ENCODE measurements at places on chromosomes 1 and 21. TPM values are rescaled to one million over a fixed set of nuclear protein-coding genes. Genes with fewer than 3 reads are reported as not detected.

DNA sequence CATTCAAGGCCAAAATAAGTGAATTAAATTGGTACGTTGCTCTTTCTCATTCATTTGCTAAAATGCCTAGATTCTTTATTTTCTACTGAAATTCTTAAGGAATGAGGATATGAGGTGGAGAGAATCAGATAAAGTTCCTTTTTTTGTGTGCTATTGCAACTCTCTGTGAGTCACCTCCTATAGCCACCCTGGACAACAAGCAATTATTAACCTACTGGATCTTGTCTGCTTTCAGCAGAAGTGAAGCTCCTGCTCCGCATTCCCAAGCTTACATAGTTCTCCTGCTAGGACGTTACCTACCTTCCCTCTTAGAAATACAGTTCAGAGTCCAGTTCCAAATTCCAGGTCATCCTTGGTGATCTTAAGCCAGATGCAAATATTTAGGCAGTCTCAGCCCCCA, 4.8 kb upstream of the KCNJ6 start:
- no peak overlapping the region for H3K4me3 ChIP-seq
- H3K36me3 ChIP-seq: no peaks in the 10 kb centered on the region
- H3K27ac ChIP-seq: no peak overlapping the region

GRCh38 chr1:47409311-47410067, 6.6 kb upstream of the FOXE3 start:
- DNase-seq: no peak
- no peak overlapping the region for H3K4me3 ChIP-seq
- no peaks in the 10 kb centered on the region for H3K36me3 ChIP-seq
- H3K4me1 ChIP-seq: no peaks in the 10 kb centered on the region

- peaks cover 10% of the 10 kb centered on the region for H3K4me1 ChIP-seq
- no peak overlapping the region for H3K4me3 ChIP-seq
- H3K27ac ChIP-seq: no peak overlapping the region
- no peaks in the 10 kb centered on the region for H3K36me3 ChIP-seq
- no peaks in the 10 kb centered on the region for H3K27me3 ChIP-seq
Measured at GRCh38 chr1:108053270-108054013, 88.5 kb upstream of the VAV3 start.

The MIA3 gene
- 24.3 TPM for total RNA-seq

GRCh38 chr1:154478013-154478412, 24.0 kb upstream of the TDRD10 start:
- no peaks in the 10 kb centered on the region for H3K4me1 ChIP-seq
- H3K36me3 ChIP-seq: no peaks in the 10 kb centered on the region
- no peak overlapping the region for H3K4me3 ChIP-seq
- no peaks in the 10 kb centered on the region for H3K27me3 ChIP-seq
- DNase-seq: no peak
- H3K27ac ChIP-seq: no peak overlapping the region

DNA sequence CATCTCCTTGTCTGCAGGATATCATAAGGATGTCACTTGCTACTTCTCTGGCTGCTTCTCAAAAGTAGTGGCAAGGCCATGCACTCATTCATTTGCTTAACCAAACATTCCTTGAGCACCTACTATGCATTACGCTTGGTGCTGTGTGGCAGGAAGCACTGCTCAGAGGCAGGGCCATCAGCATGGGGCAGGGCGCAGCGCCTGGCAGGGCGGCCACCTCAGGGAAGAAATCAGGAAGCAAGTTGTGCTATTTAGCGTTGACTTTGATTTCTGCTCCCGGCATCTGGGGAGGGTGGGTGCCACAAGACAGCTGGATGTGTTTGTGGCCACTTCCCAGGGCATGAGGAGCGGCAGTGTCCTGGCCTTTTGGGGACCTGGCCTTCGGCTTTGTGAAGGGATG, 27.9 kb downstream of the PROK1 start:
- no peaks in the 10 kb centered on the region for H3K27me3 ChIP-seq
- H3K4me1 ChIP-seq: peaks cover 20% of the 10 kb centered on the region
- DNase-seq: no peak

- peaks cover 32% of the 10 kb centered on the region for H3K4me1 ChIP-seq
- H3K27ac ChIP-seq: no peak overlapping the region
- H3K4me3 ChIP-seq: no peak overlapping the region
- H3K27me3 ChIP-seq: no peaks in the 10 kb centered on the region
- no peak for DNase-seq
Measured at GRCh38 chr1:243471026-243471685, 215.3 kb downstream of the SDCCAG8 start.

The PHC2 gene
- 97.2 TPM for total RNA-seq

- no peaks in the 10 kb centered on the region for H3K27me3 ChIP-seq
- no peak for DNase-seq
- no peak overlapping the region for H3K4me3 ChIP-seq
- H3K36me3 ChIP-seq: no peaks in the 10 kb centered on the region
- H3K27ac ChIP-seq: no peak overlapping the region
Measured at GRCh38 chr1:106787520-106787919, 269.0 kb upstream of the PRMT6 start.

The LAMB3 gene
- 68.8 TPM for total RNA-seq

The OR14K1 gene
- 1.5 TPM for total RNA-seq

The TLCD4 gene
- total RNA-seq: 4.4 TPM

- H3K4me1 ChIP-seq: peaks cover 22% of the 10 kb centered on the region
- H3K27me3 ChIP-seq: no peaks in the 10 kb centered on the region
- H3K27ac ChIP-seq: no peak within 1 kb of the TSS
- H3K36me3 ChIP-seq: no peaks in the 10 kb centered on the region
Measured at GRCh38 chr1:228207851-228208821, at the start of gene OBSCN. TSS of gene OBSCN (plus strand) at chr1:228208044. CDS start at chr1:228211784, 3,740 bp downstream.

The PRRX1 gene
- 108 TPM for total RNA-seq

DNA sequence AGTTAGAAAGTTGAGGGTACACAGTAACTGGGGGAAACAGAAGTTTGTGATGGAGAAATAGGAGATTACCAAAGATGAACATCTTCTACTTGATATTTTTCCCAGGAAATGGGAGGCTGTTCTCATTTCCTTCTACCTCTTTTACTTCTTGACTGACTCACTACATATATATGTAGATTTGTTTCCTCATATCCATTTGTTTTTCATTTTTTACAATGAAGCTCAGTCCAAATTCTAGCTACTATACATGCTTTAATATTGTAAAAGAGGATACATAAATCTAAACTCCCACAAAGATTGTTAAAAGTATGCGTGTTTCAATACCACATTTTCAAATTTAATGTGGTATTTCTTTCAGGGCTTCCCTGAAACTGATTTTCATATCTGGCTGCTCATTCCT, 366.6 kb upstream of the NCAM2 start:
- no peaks in the 10 kb centered on the region for H3K4me1 ChIP-seq
- no peaks in the 10 kb centered on the region for H3K36me3 ChIP-seq
- no peak for DNase-seq

- peak overlapping the region; percentile 83 for H3K4me3 ChIP-seq
- no peak for DNase-seq
- H3K36me3 ChIP-seq: peaks cover 37% of the 10 kb centered on the region
- peaks cover 64% of the 10 kb centered on the region for H3K4me1 ChIP-seq
- peak overlapping the region; percentile 96 for H3K27ac ChIP-seq
Measured at GRCh38 chr1:145997016-145997717, 788 bp upstream of the TXNIP start.

The NDUFS5 gene
- 534 TPM for total RNA-seq

GRCh38 chr1:234875953-234876855, 252.4 kb downstream of the TOMM20 start:
- DNase-seq: no peak
- H3K36me3 ChIP-seq: no peaks in the 10 kb centered on the region
- peak overlapping the region; percentile 79 for H3K27ac ChIP-seq
- H3K4me1 ChIP-seq: peaks cover 12% of the 10 kb centered on the region
- no peaks in the 10 kb centered on the region for H3K27me3 ChIP-seq

The FMO5 gene
- total RNA-seq: 3.4 TPM

DNA sequence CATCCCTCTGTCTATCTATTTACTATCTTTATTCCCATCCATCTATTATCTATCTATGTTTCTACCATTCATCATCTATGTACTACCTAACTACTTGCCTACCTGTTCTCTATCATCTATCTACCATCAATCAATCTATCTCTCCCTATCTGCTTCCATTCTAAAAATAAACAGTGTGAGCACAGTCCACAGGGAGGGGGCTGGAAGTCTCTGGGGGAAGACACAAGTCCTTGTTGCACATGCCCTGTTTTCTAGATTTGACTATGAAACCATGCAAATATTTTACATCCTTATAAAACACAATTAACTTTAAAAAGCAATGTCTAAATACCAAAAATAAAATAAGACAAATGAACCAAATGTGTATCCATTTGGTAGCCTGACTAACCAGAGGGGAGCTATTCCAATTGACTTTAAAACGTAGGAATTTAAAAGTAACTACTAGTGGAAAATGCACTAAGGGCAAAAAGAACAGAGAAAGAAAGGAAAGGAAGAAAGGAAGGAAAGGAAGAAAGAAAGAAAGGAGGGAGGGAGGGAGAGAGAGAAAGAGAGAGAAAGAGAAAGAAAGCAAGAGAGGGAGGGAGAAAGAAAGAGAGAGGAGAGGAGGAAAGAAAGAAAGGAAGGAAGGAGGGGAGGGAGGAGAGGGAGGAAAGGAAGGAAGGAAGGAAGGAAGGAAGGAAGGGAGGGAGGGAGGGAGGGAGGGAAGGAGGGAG, 13.6 kb upstream of the RIPK4 start:
- H3K4me3 ChIP-seq: no peak overlapping the region
- peaks cover 10% of the 10 kb centered on the region for H3K4me1 ChIP-seq
- no peak for DNase-seq
- no peaks in the 10 kb centered on the region for H3K36me3 ChIP-seq

The NMNAT2 gene
- 1.7 TPM for total RNA-seq

- no peak overlapping the region for H3K4me3 ChIP-seq
- H3K36me3 ChIP-seq: no peaks in the 10 kb centered on the region
- H3K27me3 ChIP-seq: no peaks in the 10 kb centered on the region
- DNase-seq: no peak
- H3K27ac ChIP-seq: no peak overlapping the region
Measured at GRCh38 chr1:116724765-116725375, 29.4 kb upstream of the CD2 start.

DNA sequence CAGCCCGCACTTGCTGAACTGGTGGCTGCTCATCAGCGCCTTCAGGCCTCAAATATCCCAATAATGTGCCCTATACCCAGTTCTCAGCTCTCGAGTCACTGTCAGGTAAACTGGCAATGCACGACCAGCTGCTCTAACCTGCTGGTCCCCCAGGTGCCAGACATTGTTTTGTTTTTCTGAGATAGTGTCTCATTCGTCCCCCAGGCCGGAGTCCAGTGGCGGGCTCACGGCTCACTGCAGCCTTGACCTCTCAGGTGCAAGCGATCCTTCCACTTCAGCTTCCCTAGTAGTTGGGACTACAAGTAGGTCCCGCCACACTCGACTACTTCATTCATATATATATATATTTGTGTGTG, 1.0 kb upstream of the NADK start:
- DNase-seq: no peak
- H3K4me3 ChIP-seq: peak overlapping the region; percentile 86
- H3K36me3 ChIP-seq: no peaks in the 10 kb centered on the region
- no peaks in the 10 kb centered on the region for H3K27me3 ChIP-seq
- H3K27ac ChIP-seq: peak overlapping the region; percentile 67
- H3K4me1 ChIP-seq: peaks cover 85% of the 10 kb centered on the region

GRCh38 chr1:33014464-33015163, 22.1 kb downstream of the AK2 start:
- H3K4me3 ChIP-seq: no peak overlapping the region
- peaks cover 16% of the 10 kb centered on the region for H3K4me1 ChIP-seq
- DNase-seq: no peak
- H3K36me3 ChIP-seq: peaks cover 36% of the 10 kb centered on the region
- no peak overlapping the region for H3K27ac ChIP-seq

The SYF2 gene
- total RNA-seq: 28.7 TPM

DNA sequence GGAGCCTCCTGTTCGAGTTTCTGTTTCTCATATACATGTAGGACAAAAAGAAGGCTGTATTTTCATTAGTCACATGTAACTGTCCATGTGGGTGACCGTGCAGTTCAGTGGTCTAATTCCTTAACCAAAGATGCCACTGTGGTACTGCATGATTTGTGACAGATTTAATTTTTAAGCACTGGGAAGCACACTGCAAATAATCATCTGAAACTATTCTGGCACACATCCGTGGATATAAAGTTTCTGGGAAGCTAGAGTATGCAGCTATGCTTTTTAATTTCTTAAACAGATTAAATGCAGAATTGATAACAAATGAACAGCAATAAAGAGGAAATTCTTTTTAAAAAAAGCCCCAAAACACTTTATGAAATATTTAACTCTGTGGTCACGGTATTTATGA, 254.8 kb downstream of the LMO4 start:
- H3K36me3 ChIP-seq: no peaks in the 10 kb centered on the region
- no peak overlapping the region for H3K4me3 ChIP-seq
- no peak for DNase-seq
- peaks cover 8% of the 10 kb centered on the region for H3K4me1 ChIP-seq
- H3K27ac ChIP-seq: no peak overlapping the region

GRCh38 chr1:233868461-233868860, 36.0 kb upstream of the SLC35F3 start:
- no peak for DNase-seq
- H3K4me3 ChIP-seq: no peak overlapping the region
- H3K27ac ChIP-seq: no peak overlapping the region
- no peaks in the 10 kb centered on the region for H3K36me3 ChIP-seq
- no peaks in the 10 kb centered on the region for H3K4me1 ChIP-seq
- H3K27me3 ChIP-seq: no peaks in the 10 kb centered on the region

The COL16A1 gene
- total RNA-seq: 82.3 TPM

GRCh38 chr1:76659171-76659940, 207.9 kb upstream of the ST6GALNAC5 start:
- DNase-seq: no peak
- no peaks in the 10 kb centered on the region for H3K4me1 ChIP-seq
- H3K4me3 ChIP-seq: no peak overlapping the region
- no peaks in the 10 kb centered on the region for H3K27me3 ChIP-seq
- no peak overlapping the region for H3K27ac ChIP-seq
- H3K36me3 ChIP-seq: no peaks in the 10 kb centered on the region

DNA sequence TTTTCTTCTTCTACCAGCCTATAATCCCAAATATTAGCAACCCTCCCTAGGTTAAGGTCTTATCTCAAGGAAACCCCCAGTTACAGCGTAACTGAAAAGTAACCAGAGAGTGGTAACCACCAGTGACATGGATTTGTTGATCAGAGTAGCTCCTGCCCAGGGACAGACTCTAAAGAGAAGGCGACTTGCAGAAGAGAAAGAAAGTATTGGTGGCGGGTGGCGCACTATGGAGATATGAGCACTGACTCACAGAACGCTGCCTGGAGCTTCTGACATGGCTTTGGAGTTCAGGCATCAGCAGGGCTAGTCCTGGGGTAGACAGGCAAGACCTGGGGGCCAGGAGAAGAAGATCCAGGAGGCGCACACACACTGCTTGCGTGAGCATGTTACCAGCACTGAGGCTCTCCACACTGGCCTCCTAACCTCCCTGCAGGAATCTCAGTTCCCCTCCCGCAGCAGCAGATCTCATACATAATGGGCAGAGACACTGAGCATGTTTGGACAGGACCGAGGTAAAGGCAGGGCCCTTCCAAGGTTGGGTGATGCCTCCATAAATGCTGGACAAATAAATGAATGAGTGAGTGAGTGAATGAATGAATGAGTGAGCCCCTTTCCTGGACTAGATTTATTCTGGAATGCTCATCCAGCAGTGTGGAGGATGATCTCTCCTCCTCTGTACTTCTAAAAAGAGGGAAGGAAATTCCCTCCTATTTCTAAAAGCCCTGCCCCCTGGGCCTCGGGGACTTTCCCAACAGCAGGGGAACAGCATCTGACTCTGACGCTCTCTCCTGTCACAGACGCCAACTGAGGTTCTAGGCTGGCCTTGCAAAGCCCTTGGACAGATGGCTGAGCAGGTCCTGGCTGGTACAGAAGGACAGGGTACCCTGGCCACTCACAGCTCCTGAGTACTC, 175.5 kb downstream of the CLIC6 start:
- H3K27me3 ChIP-seq: no peaks in the 10 kb centered on the region
- peak overlapping the region; percentile 60 for H3K27ac ChIP-seq
- no peak for DNase-seq
- H3K36me3 ChIP-seq: no peaks in the 10 kb centered on the region
- H3K4me1 ChIP-seq: peaks cover 46% of the 10 kb centered on the region

- no peak for DNase-seq
- H3K36me3 ChIP-seq: no peaks in the 10 kb centered on the region
- H3K27me3 ChIP-seq: no peaks in the 10 kb centered on the region
Measured at GRCh38 chr1:43405219-43405875, 15.6 kb downstream of the SZT2 start.
